ENCODE measurements at places on chromosomes 2 and 18. TPM values are rescaled to one million over a fixed set of nuclear protein-coding genes. Genes with fewer than 3 reads are reported as not detected.

Gene ZFP36L2
- total RNA-seq: 227 TPM

DNA sequence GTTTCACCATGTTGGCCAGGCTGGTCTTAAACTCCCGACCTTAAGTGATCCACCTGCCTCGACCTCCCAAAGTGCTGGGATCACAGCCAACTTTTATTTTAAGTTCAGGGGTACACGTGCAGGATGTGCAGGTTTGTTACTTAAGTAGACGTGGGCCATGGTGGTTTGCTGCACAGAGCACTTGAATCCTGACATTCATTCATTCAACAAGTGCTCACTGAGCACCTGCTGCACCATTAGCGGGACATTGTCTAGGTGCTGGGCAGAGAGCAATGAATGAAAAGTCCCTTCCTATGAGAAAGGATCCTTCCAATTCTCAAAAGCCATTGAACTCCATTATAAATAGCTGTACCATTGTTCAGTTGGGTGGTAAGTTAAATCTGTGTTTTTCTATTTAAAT, 31.0 kb downstream of the TGFA start:
- H3K27me3 ChIP-seq: no peaks in the 10 kb centered on the region
- H3K4me1 ChIP-seq: no peaks in the 10 kb centered on the region
- H3K27ac ChIP-seq: no peak overlapping the region

DNA sequence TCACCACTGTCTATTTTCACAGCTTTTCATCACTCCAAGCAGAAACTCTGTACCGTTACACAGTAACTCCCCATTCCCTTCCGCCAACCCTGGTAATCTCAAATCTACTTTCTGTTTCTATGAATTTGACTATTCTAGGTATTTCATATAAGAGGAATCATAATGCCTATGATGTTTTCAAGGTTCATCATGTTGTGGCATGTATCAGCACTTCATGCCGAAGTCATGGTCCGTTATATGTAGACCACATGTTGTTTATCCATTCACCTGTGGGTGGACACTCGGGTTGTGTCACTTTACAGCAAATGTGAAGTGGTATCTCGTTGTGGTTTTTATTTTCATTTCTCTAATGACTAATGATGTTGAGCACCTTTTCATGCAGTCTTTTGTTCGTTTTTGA, 21.6 kb downstream of the CPSF3 start:
- H3K27ac ChIP-seq: no peak overlapping the region
- H3K27me3 ChIP-seq: no peaks in the 10 kb centered on the region
- no peaks in the 10 kb centered on the region for H3K4me1 ChIP-seq
- peaks cover 73% of the 10 kb centered on the region for H3K36me3 ChIP-seq

Gene REG3G
- total RNA-seq: 33.1 TPM

Gene EVX2
- total RNA-seq: not detected

DNA sequence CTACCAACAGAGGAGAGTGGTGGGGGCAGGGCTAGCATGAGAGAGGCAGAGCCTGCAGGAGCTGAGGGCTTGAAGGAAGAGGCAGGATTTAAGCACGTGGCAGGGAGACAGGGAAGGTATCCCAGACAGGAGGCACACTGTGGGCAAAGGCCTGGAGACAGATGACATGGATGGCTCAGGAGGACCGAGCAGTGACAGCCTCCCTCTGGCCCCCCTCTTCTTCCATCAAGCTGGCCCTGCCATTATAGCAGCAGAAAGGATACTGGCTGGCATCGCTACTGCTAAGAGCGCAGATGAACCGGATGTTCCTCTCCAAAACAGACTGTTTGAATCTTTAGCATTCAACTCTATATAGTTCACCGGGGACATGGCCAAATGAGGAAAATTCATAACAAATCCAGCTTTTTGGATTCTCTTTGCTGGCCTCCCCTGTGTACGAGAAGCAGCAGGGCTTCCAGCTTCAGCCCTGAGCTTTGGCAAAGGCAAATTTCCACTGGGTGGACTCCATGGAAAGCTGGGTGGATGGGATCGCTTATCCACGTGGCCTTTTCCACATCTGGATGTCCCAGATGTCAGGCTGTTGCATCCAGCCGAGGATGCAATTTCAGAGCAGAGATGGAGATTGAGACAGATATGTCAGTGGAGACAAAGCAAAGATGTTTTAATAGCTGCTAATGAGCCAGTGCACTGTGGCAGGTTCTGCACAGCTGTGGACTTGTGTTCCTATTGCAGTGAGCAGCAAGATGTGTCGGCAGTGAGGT, 36.2 kb downstream of the CAPN13 start:
- H3K36me3 ChIP-seq: peaks cover 1% of the 10 kb centered on the region
- no peaks in the 10 kb centered on the region for H3K4me1 ChIP-seq
- no peak for DNase-seq
- no peak overlapping the region for H3K27ac ChIP-seq
- H3K4me3 ChIP-seq: no peak overlapping the region
- H3K27me3 ChIP-seq: no peaks in the 10 kb centered on the region

DNA sequence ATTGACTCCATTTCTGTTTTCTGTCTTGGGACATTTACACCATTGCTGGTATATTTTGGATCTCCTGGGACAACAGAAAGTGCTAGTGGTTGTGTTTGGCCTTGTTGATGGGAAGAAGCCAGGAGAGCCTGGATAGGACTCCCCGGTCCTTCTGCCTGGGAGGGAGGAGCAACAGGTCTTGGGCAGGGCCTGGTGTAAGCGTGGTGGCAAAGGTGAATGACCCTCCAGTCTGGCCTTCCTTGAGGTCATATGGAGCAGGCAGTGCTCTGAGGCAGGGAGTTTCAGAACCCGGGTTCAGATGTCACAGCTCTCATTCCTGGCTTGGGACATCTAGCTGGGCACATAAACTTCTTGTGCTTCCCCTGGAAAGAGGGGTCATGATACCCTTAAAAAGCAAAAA, 56.0 kb upstream of the RBM44 start:
- no peak for DNase-seq
- H3K36me3 ChIP-seq: no peaks in the 10 kb centered on the region
- H3K27ac ChIP-seq: no peak overlapping the region
- H3K27me3 ChIP-seq: no peaks in the 10 kb centered on the region
- no peaks in the 10 kb centered on the region for H3K4me1 ChIP-seq
- H3K4me3 ChIP-seq: no peak overlapping the region

Gene CGREF1
- 5.6 TPM for total RNA-seq

Gene CMPK2
- 13.2 TPM for total RNA-seq

Gene SNTG2
- total RNA-seq: 5.0 TPM

DNA sequence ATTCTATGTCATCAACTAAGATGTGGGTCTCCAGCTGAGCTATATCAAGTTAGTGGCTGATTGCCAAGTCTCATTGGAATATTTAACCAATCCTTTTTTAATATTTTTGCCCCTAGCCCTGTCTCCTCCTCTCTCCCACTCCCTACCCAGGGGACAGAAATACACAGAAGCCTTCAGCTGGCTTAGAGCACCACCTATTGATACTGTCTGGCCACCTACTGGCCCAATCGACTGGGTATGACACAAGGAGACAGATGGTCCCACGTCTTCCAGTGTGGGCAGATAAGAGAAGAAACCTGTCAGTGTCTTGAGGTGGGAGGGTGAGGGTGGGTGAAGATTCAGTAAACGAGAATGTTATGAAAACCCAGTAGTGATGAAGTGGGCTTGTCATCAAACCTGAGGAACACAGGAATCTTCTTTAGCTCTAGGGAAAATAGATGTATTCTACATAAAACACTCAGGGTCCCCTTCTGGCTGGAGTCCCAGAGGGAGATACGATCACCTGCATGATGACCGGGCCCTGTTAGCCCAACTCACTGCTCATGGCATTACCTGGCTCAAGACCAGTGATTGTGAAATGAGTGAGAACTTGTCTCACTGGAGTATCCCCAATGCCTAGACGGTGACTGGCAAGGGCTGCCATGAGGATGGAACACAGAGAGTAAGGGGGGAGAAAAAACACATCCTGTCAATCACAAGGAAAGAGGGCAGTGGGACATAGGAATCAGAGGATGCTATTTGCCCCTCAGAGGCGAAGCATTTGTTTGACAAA, 26.7 kb downstream of the POLR1A start:
- H3K4me1 ChIP-seq: no peaks in the 10 kb centered on the region
- H3K27me3 ChIP-seq: no peaks in the 10 kb centered on the region
- H3K36me3 ChIP-seq: no peaks in the 10 kb centered on the region
- no peak for DNase-seq
- no peak overlapping the region for H3K27ac ChIP-seq

Gene CAVIN2
- 14.3 TPM for total RNA-seq

DNA sequence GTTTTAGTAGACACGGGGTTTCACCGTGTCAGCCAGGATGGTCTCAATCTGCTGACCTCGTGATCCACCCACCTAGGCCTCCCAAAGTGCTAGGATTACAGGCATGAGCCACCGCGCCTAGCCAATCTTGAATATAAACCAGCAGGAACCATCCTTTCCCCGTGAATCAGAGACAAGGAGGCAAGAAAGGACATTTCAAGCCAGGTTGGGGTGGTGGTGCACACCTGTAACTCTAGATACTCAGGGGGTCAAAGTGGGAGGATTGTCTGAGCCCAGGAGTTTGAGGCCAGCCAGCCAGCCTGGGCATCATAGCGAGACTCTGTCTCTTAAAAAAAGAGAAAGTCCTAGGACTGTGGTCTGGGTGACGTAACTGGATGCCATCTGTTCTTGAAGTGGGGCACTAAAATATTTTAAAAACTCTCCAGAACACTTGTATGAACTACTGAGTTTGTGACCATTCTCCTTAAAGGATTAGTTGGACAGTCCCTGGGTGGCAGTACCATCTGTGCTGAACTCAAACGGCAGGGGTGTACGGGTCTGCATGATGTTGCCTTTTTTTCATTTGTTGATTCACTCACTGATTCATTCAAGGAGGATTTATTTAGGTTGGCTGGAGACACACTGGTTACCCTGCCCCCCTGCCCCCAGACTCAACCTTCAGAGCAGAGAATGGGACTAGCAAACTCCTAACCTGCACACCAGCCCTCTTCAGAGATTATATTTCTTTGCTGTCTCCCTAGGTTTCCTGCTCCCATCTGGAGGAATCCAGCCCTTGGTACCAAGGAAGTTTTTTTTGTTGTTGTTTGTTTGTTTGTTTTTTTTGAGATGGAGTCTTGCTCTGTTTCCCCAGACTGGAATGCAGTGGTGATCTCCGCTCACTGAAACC, 2.9 kb upstream of the TLX2 start:
- no peak for DNase-seq
- no peak overlapping the region for H3K4me3 ChIP-seq
- peaks cover 41% of the 10 kb centered on the region for H3K4me1 ChIP-seq
- H3K27me3 ChIP-seq: no peaks in the 10 kb centered on the region

Gene SLC19A3
- total RNA-seq: 17.3 TPM
